ENCODE measurements at places on chromosomes 7 and 10. TPM values are rescaled to one million over a fixed set of nuclear protein-coding genes. Genes with fewer than 3 reads are reported as not detected.

GCK gene
- 0.35 TPM for polyA plus RNA-seq

GPC2 gene
- polyA plus RNA-seq: 7.2 TPM

EIF5AL1 gene
- polyA plus RNA-seq: 0.37 TPM

ASB10 gene
- polyA plus RNA-seq: not detected

ADAM12 gene
- polyA plus RNA-seq: not detected

NCF1 gene
- not detected for polyA plus RNA-seq

CHST15 gene
- polyA plus RNA-seq: 0.04 TPM

PNLIPRP2 gene
- not detected for polyA plus RNA-seq

CLCN1 gene
- polyA plus RNA-seq: 0.01 TPM

DENND2A gene
- polyA plus RNA-seq: not detected

HOXA6 gene
- not detected for polyA plus RNA-seq

TACR2 gene
- polyA plus RNA-seq: not detected

HGF gene
- not detected for polyA plus RNA-seq

EVX1 gene
- not detected for polyA plus RNA-seq

AVPI1 gene
- polyA plus RNA-seq: 10.4 TPM

CHAT gene
- polyA plus RNA-seq: not detected

PLXDC2 gene
- not detected for polyA plus RNA-seq

RSPH10B2 gene
- polyA plus RNA-seq: not detected

CNPY4 gene
- 6.3 TPM for polyA plus RNA-seq

COBL gene
- 0.01 TPM for polyA plus RNA-seq

MMD2 gene
- not detected for polyA plus RNA-seq

OSBPL3 gene
- polyA plus RNA-seq: 20.3 TPM

BTBD16 gene
- polyA plus RNA-seq: not detected

TSPAN13 gene
- 20.0 TPM for polyA plus RNA-seq

HOXA11 gene
- not detected for polyA plus RNA-seq

STEAP1 gene
- polyA plus RNA-seq: 6.8 TPM

H2BK1 gene
- not detected for polyA plus RNA-seq

MEST gene
- 0.38 TPM for polyA plus RNA-seq

RNF148 gene
- polyA plus RNA-seq: not detected

STRIP2 gene
- 52.9 TPM for polyA plus RNA-seq

MAGI2 gene
- polyA plus RNA-seq: 1.2 TPM

CRYGN gene
- polyA plus RNA-seq: not detected

UPK3B gene
- not detected for polyA plus RNA-seq

MBL2 gene
- not detected for polyA plus RNA-seq

RAB19 gene
- polyA plus RNA-seq: not detected

FBXO24 gene
- 0.73 TPM for polyA plus RNA-seq

CDK5 gene
- 25.6 TPM for polyA plus RNA-seq

CYP3A7 gene
- polyA plus RNA-seq: not detected

DNAJC2 gene
- polyA plus RNA-seq: 97.3 TPM

ZC3HAV1L gene
- not detected for polyA plus RNA-seq

MMP21 gene
- not detected for polyA plus RNA-seq

PNLIPRP1 gene
- polyA plus RNA-seq: not detected

DNAJC12 gene
- 54.4 TPM for polyA plus RNA-seq

TOMM7 gene
- polyA plus RNA-seq: 638 TPM

ATG9B gene
- 2.7 TPM for polyA plus RNA-seq

KMT2E gene
- polyA plus RNA-seq: 23.4 TPM

CDHR1 gene
- 0.46 TPM for polyA plus RNA-seq

PAOX gene
- polyA plus RNA-seq: 5.1 TPM

WDFY4 gene
- not detected for polyA plus RNA-seq
